ENCODE measurements at places on chromosomes 1 and 21. TPM values are rescaled to one million over a fixed set of nuclear protein-coding genes. Genes with fewer than 3 reads are reported as not detected.

Gene HES3
- not detected for total RNA-seq

Gene ELF3
- 0.32 TPM for total RNA-seq

Gene RHD
- total RNA-seq: not detected

Gene RIMS3
- total RNA-seq: 0.32 TPM

Gene PCAT6
- total RNA-seq: not detected

Gene CLCA2
- 0.43 TPM for total RNA-seq

Gene SGIP1
- 98.9 TPM for total RNA-seq

Gene GPX7
- 52.8 TPM for total RNA-seq

Gene NHLH1
- not detected for total RNA-seq

Gene CAMK2N1
- 8.4 TPM for total RNA-seq

Gene EVA1B
- 191 TPM for total RNA-seq

Data from fibroblast of villous mesenchyme (primary cell).